ELF-1 (cell line): ENCODE measurements at places on chromosomes 11 and 22.

DNA sequence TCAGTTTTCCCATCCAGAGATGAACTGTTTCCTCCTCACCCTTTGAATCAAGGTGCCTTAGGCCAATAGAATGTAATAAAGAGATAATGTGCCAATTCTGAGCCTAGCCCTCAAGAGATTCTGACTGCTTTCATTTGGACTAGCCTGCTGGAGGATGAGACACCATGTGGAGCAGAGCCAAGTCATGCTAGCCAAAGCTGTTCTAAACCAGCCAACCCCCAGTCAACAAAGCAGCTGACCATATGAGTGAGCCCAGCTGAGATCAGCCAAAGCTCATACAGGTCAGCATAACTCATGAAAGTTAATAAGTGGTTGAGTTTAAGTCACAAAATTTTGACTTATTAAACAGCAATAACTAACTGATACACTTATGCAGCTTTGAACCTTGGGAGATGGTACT lies 66.7 kb upstream of the DBX1 start:
- DNase-seq: no peak

GRCh38 chr22:39185601-39186012 lies 33.1 kb upstream of the CBX7 start:
- DNase-seq: no peak

GRCh38 chr11:126636911-126637794 lies 281.7 kb downstream of the ST3GAL4 start:
- no peak for DNase-seq

GRCh38 chr11:92552942-92553341 lies 328.3 kb downstream of the FAT3 start:
- no peak for DNase-seq

DNA sequence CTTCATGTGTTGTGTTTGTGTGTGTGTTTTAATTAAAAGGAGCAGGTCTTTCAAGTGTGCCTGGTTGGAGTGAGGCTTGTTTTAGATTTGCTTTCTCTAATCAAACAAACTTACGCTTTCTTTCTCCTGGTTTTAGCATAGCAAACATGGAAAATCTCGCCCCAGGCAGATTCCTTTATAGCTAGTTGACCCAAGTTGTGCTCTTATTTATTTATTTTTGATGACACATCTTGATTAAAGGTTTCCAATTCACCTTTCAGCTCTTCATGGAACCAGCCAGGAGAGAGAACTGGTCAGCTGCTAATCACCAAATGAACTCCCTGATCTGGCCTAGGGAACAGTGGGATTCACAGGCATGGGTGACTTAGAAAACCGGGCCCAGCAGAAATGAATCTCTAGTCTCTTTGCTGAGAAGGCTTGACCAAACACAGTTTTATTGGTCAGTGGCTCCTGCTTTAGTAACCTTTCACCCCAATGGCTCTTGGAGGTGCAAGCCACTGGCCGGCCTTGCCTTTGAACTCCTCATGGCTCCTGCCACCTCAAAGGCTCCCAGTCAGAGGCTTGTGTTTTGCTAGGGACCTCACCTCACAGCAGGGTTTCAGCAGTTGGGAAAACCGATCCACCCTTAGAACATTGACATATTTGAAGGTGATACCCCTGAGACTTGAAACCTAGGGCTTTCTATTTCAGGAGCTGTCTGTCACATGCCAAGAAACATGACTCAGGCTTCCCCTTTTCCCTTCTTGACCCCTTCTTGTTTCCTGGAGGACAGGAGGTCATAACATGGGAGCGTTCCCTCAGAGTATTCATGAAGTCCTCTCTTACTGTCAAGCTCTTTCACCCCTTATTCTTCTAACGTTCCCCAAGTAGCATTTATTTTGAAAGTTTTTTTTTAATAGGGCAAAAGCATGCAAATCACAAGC lies 48.8 kb downstream of the EXT2 start:
- no peak for DNase-seq

DNA sequence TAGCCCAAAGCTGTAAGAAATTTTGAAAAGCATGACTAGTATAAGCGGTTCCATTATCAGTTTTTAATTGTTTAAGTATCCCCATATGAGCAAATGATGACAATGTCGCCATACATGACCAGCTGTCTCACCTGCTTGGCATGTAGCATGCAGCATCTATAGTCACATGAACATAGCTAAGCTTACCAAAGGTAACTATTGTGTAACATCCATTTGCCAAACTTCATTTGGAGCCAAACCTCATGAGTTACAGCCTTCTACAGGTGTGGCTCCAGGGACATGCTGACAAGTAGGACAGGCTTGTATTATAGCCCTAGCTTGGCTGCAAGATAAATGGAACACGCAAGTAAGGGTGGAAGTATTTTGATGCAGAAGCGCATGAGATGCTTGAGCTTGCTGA lies 30.4 kb downstream of the OR10A6 start:
- DNase-seq: no peak

DNA sequence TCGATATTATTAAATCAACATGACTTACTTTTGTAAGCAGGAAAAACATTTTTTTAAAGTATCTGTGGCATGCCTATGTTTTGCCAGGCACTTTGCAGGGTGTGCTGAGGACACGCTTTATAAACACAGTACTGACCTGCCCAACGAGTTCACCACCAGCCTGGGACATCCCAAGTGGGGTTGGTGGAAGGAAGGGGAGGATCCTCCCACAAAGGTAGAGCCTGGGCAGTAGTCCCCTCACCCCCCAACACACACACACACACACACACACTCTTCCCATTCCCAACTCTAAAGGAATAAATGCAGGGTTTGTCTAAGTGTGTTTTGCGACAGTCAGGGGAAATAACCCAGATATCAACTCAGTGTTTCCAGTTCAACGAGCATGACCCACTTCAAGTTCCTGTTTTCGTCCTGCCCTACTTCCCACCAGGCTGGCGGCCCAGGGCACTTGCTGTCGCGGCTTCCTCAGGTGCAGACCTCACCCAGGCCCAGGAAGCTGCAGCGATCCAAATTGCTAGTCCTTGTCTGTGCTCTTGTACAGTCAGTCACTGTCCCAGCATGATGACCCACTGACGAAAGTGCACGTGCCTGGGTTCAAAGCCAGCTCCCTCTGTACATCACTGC lies 3.1 kb downstream of the CERK start:
- DNase-seq: no peak

GRCh38 chr11:88358040-88358431 lies 20.5 kb upstream of the CTSC start:
- DNase-seq: no peak

GRCh38 chr11:68040957-68041591 lies 2.2 kb downstream of the TCIRG1 start:
- DNase-seq: no peak
